ENCODE measurements at places on chromosomes 5 and 9.

DNA sequence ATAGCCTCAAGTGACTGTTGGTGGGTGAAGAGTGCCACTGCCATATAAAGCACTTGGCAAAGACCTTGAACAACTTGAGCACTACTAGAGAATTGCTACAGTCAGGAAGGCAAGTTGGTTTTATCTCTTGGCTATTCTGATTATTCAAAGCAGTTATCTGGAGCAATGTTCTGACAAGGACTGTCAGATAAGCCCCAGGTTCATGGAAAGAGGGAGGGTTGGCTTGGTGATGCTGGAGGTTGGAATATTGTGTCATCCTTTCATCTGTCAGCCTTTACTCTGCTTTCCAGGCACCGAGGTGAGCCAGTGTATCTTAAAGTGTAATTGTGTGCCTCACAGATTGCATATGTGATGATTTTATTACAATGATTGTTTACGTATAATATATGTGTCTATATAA, 548.4 kb upstream of the ZNF608 start:
- DNase-seq = no peak

DNA sequence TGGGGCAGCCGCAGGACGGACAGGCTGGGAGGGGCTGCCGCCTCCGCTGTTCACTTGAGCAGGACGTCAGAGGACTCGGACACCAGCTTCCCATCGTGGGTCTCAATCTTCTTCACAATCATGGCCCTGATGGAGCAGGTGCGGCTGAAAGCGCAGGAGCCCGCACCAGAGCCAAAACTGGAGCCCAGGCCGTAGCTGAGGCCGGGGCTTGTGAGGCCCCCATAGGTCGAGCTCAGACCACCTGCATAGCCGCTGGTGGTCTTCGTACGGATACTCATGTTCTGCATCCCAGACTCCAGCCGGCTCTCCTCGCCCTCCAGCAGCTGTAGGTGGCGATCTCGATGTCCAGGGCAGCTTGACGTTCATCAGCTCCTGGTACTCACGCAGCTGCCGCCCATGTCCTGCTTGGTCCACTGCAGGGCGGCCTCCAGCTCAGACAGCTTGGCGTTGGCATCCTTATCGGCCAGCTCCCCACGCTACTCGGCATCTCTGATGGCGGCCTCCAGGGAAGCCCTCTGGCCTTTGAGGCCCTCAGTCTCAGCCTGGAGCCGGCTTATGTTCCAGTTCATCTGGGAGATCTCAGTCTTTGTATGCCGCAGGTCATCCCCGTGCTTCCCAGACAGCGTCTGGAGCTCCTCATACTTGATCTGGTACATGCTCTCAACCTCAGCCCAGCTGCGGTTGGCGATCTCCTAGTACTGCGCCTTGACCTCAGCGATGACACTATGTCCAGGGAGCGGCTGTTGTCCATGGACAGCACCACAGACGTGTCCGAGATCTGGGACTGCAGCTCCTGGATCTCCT, 43.7 kb upstream of the DEPDC1B start:
- no peak for DNase-seq

- no peak for DNase-seq
Observed at GRCh38 chr5:150377964-150378694, 20.6 kb downstream of the TCOF1 start.

DNA sequence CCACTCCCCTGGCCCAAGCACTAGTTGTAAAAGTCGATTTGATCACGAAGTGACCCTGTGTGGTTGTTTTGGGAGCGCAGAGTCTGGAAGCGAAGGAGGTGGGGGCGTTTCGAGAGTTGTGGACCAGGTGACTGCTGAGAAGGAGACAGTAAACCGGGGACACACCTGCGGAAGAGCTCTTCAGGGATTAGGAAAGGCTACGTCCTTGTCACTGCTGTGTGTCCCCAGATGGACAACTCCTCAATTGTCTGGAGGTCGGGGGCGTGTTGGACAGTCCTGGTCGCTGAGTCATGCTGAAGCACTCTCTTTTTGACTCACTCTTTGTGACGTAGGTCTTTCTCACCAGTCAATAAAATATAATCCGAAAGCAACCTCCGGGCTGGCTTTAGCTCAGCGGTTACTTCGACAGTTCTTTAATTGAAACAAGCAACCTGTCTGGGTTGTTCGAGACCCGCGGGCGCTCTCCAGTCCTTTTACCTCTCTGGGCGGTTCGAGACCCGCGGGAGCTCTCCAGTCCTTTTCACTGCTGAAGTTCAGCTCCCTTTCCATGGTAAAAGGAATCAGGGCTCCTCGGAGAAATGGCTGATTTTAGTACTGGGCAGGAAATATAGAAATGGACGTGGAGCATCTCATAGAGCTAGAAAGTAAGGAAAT, 10.8 kb downstream of the ZMAT2 start:
- DNase-seq = peak; percentile 99

- DNase-seq = no peak
Observed at GRCh38 chr5:35203403-35203802, 26.9 kb downstream of the PRLR start.

- no peak for DNase-seq
Observed at GRCh38 chr9:131714821-131715220, 25.1 kb downstream of the RAPGEF1 start.

All from KBM-7 (cell line).